ENCODE measurements at places on chromosomes 11 and 22.

GRCh38 chr11:35927682-35928081, 16.2 kb upstream of the LDLRAD3 start:
- DNase-seq, result peak; percentile 61

DNA sequence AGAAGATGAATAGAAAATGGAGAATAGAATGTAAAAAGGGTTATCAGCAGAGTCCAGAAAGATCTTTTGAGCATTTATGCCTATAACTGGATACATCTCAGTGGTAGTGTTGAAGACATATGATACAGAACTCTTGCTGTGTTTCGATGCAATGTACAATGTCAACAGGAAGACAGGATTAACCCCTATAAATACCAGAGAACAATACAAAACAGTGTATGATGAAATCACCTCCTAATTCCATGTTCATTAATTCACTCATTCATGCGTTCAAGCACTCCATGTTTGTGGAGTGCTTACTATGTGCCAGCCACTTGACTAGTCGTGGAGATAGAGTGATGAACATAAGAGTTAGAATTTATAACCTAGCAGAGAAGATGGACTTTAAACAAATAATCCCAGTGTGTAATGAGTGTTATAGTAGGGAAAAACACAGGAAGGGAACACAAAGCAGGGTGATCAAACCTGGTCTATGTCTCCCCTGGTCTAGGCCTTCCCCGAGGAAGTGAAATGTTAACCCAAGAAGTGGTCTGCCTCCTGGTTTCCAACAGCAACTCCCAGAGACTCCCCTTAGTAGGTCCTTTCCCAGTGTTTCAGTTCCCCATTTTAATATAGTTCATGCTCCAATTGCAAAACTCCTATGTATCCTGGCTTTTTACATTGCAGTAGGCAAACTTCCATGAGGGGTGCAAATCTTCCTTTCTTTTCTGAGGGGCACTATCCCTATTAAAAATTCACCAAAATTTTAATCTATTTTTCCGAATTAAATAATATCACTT, 9.1 kb upstream of the SESN3 start:
- DNase-seq, result no peak

GRCh38 chr11:20000351-20001134, 159.7 kb downstream of the DBX1 start:
- DNase-seq, result peak; percentile 42

- DNase-seq, result no peak
Observed at GRCh38 chr22:27982630-27983180, 63.6 kb upstream of the PITPNB start.

- DNase-seq, result no peak
Observed at GRCh38 chr11:16925561-16926065, 88.6 kb downstream of the PLEKHA7 start.

DNA sequence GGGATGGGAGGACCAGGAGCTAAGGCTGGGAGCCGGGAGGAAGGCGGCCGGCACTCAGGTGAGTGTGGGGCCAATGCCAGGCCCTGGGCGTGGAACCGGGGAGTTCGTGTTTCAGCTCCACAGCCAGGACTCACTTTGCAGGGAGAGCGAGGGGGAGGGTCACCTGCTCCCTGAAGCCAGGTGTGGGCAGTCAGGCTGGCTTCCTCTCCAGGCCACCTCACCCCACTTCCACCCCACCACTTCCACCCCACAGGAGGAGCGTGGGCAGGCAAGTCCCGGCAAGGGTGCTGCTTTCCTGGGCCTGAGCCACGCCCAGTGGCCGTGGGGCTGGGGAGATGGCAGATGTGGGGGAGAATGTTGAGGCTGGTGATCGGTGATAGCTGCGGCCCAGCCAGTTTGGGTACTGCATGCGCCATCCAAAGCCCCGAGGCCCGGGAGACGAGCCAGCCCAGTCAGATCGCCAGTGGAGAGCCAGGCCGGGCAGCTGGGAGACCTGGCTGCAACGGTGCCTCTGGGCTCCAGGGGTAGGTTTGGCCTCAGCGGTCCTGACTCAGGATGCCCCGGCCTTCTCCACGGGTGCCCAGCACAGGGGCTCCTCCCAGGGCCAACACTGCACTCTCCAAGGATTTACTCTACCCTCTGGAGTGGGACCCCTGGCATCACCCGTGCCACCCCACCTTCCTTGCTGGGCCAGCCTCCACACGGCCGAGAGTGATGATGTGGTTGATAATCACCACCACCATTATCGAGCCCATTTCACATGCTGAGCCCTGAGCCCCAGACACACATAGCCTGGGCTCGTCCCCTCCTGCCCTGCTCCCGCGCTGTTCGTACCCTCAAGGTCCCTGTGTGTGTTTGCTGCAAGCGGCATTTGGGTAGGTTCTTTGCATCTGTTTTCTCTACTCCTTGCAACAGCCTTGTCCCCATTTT, 93.8 kb downstream of the WNT7B start:
- DNase-seq, result no peak

- DNase-seq, result no peak
Observed at GRCh38 chr11:79747406-79747805, 306.6 kb upstream of the TENM4 start.

DNA sequence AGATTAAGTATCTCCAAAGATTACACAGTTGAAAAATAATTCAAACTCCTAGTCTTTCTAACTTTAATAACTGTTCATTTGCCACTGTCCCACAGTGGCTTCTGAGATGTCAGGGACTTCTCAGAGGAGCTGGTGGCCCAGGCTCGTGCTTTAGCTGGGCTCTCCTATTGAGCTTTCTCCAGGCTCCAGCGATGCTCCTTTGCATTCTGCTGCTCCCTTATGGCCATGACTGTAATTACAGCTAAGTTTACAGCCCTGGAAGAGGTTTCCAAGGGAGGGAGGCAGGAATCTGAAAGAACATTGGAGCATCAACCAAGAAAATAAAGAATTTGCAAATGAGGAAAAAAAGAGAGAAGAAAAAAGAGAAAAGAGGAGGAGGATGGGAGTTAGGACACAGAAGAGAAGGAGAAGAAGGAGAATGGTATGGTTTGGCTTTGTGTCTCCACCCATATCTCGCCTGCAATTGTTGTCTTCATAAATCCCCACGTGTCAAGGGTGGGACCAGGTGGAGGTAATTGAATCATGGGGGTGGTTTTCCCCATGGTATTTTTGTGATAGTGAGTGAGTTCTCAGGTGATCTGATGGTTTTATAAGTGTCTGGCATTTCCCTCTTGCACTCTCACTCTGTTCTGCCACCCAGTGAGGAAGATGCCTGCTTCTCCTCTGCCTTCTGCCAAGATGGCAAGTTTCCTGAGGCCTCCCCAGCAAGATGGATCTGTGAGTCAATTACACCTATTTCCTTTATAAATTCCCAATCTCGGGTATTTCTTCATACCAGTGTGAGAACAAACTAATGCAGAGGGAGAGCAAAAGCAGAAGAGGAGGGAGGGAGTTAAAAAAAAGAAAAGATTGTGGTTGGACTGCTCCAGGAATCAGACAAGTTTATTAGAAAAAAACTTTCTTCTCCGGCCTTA, 857.0 kb downstream of the KCNA4 start:
- peak; percentile 60 for DNase-seq

- DNase-seq, result no peak
Observed at GRCh38 chr11:103735497-103736032, 300.9 kb upstream of the DDI1 start.

DNA sequence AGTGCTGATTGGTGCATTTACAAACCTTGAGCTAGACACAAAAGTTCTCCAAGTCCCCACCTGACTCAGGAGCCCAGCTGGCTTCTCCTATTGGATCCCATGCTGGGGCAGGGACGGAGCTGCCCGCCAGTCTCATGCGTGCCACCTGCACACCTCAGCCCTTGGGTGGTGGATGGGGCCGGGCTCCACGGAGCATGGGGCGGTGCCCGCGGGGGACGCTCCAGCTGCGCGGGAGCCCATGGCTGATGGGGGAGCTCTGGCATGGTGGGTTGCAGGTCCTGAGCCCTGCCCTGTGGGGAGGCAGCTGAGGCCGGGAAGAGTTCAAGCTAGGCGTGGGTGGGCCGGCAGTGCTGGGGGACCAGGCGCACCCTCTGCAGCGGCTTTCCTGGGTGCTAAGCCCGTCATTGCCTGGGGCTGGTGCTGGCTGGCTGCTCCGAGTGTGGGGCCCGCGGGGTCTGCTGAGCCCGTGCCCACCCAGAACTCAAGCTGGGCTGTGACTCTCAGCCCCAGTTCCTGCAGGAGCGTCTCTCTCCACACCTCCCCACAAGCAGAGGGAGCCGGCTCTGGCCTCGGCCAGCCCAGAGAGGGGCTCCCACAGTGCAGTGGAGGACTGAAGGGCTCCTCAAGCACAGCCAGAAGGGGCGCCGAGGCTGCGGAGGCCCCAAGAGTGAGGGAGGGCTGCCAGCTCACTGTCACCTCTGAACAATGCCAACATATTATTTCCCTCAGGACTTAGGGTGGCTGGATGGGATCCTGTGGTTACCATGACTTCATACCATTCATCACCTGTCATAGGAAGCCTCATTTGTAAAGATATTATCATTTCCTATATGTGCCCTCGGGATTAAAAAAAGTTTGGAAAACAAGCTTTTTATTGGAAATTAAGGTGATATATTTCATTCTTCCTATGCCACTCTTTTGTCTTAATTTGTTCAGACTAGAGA, 688.7 kb downstream of the ETS1 start:
- DNase-seq, result no peak

DNA sequence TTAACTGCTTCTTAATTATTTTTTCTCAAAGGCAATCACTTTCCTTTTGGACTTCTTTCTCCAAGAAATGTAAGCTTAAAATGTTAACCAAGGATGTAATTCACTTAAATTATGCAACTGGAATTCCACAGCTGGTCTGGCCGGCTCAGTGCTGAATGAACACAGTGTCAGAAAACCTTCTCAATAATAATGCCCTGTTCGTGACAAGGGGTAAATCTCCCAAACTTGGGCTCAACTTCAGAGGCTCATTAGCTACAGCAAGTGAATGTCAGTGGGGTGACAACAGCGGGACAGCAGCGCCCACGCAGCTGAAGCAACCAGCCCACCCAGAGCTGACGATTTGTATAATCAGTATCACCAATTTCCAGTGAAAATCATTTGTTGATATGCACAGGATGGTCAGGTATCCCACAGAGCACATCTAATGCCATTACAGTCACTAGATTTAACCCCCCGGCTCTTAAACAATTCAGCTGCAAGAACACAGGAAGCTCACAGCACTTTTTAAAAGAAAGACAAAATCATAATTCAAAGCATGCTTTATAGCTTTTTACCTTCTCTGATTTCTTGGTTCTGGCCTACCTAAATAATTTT, 704.8 kb downstream of the DLG2 start:
- DNase-seq, result no peak

- no peak for DNase-seq
Observed at GRCh38 chr11:33542921-33543320, 157.7 kb downstream of the C11orf91 start.

DNA sequence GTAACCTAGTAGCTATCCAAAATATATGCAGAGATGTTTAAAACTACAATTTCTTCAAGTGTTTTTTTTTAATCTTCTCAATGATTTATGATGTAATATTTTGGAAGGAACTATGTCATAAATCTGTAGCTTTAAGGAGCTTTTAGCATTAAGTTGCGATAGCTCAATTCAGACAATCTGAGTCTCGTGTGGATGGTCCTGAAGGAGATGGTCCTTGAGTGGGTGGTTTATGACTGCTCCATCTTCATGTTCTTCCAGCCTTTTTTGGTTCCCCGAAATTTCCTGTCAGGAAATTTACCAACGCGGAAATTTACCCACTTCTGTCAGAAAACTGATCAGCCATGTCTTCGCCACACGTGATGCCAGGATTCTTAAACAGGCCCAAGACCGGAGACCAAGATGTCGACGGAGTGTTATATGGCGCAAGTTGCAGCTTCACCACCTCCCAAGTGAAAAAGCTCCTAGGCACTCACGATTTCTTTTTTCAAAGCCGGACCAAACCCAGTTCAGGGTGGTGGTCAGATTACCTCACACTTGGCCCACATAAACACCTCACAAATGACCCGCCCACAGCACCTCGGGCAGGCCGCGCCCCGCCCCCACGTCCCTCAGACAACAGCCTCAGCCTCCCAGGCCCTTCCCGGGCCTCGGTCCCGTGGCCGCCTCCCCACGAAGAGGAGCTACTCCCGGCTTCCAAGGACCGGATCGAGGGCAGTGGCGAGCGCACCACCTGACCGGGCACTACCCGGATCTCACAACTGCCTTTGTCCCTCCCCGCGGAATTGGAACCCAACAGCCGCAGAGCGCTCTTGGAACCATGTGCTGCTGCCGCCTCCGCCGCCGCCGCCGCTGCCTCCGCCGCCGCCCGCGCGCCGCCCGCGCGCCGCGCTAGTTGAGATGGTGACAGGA, at the start of gene MORC2:
Gene MORC2, minus strand, starts transcription at position 760 of the 909 bp plus-strand sequence. CDS start 885 bp downstream, outside the sequence.
- DNase-seq, result no peak

GRCh38 chr11:132632641-132633124, 899.6 kb downstream of the OPCML start:
- no peak for DNase-seq

GRCh38 chr11:73388265-73389133, 12.3 kb downstream of the RELT start:
- no peak for DNase-seq

DNA sequence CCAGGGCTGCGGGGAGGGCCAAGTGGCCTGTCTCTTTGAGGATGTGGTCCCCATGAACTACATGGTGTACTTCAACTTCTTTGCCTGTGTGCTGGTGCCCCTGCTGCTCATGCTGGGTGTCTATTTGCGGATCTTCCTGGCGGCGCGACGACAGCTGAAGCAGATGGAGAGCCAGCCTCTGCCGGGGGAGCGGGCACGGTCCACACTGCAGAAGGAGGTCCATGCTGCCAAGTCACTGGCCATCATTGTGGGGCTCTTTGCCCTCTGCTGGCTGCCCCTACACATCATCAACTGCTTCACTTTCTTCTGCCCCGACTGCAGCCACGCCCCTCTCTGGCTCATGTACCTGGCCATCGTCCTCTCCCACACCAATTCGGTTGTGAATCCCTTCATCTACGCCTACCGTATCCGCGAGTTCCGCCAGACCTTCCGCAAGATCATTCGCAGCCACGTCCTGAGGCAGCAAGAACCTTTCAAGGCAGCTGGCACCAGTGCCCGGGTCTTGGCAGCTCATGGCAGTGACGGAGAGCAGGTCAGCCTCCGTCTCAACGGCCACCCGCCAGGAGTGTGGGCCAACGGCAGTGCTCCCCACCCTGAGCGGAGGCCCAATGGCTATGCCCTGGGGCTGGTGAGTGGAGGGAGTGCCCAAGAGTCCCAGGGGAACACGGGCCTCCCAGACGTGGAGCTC, 13.5 kb downstream of the ADORA2A start:
- DNase-seq, result no peak

GRCh38 chr22:22711532-22711913, 67.1 kb downstream of the GGTLC2 start:
- no peak for DNase-seq

GRCh38 chr22:45686836-45687235, 15.2 kb downstream of the ATXN10 start:
- no peak for DNase-seq

DNA sequence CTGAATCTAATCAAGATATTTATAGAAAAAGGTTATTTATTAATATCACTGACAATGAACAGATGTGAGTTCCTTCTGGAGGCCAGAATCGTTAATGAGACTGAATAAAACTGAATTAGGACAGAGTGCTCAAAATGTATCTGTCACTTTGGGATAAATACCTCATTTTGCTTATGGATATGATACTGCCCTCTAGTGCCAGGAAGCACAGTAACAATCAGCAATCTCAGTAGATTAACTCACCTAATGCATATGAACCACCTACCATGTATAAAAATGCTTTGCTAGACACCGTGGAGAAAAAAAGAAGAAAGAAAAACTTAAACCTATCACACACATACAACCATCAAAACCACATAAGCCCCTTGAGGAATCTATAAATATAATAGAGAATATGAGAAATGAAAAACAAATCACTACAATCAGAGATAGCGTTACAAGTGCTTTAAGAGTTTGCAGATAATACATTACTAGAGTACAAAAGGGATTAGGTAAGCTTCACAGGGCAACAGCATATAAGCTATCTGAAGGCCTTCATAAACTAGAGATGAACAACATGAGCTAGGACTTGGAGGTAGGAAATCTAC, 117.4 kb downstream of the SGSM3 start:
- no peak for DNase-seq

All from NCI-H2107 (cell line).